ENCODE measurements at places on chromosomes 6 and 20.

DNA sequence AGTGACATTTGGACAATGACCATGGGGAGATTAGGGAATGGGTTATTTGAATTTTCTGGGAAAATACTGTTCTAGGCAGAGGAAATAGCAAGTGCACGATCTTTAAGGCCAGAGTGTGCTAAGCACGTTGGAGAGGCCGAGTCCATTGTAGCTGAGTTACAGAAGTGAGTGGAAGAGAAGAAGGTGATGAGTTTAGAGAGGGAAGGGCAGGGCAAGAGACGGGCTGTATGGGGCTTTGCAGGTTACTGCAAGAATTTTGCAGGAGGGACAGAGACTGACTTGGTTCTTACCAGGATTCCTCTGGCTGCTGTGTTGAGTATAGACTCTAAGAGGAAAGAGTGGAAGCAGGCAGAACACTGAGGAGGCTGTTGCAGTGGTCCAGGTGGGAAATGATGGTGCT lies 1.1 kb upstream of the NCOA3 start:
- no peak for DNase-seq

DNA sequence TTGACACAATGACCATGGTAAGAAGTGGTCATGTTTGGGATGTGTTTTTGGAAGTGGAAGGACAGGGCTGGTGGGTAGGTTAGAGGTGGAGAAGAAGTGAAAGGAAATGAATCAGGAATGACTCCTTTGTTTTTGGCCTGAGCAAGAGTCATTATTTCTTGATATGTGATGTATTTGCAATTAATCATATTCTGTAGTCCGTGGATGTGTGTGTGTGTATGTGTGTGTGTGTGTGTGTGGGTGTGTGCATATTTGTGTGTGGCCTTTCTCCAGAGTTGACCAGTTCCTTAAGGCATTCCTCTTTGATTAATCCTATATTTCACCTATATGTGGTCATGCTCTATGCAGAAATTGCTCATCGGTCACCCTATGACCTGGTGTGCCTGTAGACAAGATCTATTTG lies 130.7 kb downstream of the UTRN start:
- no peak for DNase-seq

GRCh38 chr20:51978070-51978501 lies 175.8 kb upstream of the SALL4 start:
- DNase-seq: no peak

- DNase-seq: no peak
Observed at GRCh38 chr6:108707328-108707976, 140.8 kb upstream of the ARMC2 start.

DNA sequence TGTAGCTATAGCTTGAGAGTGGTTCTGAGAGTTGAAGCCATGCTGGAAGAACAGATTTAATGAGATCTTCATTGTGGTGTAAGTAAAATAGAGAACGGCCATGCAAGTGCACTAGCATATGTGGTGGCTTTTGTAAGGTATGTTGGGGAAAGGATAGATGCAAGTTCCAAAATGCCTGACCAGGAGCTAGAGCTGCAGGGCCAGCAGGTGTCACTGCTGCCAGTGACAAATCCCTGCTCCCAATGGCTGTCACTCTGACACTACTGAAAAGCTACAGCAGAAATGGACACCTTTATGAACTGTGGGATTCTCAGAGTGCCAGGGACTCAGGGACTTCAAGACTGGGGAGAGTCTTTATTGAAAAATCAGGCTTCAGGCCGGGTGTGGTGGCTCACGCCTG lies 23.1 kb upstream of the VIP start:
- no peak for DNase-seq

DNA sequence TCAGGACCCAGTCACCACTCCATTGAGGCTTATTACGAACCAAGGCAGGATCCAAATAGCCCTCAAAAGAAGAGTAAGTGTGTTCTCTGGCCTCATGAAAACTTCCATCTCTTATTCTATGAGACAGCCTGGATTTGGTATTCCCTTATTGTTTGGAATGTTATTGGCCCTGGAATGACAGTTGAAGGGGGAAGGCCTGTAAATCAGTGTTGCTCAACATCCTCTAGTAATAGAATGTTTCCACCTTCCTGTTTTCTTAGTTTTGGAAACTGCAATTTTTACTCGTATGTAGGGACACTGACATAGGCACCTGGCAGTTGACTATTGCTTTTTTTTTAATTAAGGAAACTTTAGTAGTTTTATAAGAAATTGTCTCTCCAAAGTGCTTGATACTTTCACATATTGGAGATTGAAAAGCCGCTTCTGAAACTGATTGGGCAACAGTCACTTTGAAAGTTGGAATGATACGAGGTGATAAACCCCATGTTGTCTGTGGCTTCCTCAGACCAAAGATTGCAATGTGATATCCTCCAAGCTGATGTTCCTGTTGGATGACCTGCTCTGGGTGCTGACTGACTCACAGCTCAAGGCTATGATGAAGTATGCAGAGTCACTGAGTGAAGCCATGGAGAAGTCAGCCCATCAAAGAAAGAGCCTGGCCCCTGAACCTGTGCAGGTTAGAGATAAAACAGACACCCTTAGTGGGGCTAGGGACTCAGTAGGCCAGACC lies 43.1 kb downstream of the BLTP3A start:
- no peak for DNase-seq

GRCh38 chr6:2509711-2510110 lies 241.0 kb downstream of the MYLK4 start:
- no peak for DNase-seq

- no peak for DNase-seq
Observed at GRCh38 chr20:37315452-37316110, 26.1 kb downstream of the MANBAL start.

- DNase-seq: no peak
Observed at GRCh38 chr6:101393829-101394251, 332 bp downstream of the GRIK2 start.

DNA sequence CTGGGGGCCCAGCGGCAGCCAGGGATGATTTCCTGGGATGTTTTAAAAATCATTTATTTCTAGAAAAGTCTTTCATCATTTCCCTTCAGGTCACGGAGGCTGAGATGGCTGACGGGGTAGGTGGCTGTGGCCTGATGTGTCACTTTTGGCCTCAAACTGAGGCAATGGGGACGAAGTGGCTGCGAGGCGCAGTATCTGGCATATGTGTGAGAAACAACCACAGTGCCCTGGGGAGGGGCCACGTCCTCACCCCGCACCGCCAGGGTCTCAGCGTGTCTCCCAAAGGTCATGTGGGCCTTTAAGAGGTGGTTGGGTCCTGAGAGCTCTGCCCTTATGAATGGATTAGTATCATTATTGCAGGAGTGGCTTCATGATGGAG lies 120.0 kb downstream of the CEBPB start:
- peak; percentile 90 for DNase-seq

DNA sequence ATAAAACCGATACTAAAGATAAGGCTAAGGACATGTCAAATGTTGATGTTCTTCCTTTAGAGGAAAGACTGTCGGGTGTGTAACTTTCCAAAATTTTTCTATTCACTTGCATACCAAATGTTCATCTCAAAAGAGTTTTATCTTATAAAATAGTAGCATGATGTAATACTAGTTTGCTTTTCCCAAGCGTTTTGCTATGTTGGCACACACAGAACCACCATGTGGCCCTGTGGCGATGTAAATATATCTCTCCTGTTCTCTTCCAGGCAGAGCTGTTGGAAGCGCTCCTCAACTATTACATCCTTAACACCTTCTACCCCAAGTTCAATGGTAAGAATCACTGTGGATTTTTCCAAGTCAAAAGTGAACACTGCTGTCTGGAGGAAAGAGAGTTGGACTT lies 26.5 kb downstream of the LBP start:
- DNase-seq: no peak

DNA sequence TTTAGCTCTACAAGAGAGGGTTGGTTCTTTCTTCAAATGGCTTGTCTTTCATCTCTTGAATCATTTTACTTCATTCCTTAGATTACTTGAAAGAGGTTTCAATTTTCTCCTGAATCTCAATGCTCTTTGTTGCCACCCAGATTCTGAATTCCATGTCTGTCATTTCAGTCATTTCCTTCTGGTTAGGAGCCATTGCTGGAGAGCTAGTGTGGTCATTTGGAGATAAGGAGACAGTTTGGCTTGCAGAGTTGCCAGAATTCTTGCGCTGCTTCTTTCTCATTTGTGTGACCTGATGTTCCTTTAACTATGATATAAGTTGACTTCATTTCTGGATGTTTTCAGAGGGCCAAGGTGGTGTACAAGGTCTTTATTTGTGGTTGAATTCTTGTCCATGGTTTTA lies 157.8 kb downstream of the SLC22A3 start:
- DNase-seq: no peak

DNA sequence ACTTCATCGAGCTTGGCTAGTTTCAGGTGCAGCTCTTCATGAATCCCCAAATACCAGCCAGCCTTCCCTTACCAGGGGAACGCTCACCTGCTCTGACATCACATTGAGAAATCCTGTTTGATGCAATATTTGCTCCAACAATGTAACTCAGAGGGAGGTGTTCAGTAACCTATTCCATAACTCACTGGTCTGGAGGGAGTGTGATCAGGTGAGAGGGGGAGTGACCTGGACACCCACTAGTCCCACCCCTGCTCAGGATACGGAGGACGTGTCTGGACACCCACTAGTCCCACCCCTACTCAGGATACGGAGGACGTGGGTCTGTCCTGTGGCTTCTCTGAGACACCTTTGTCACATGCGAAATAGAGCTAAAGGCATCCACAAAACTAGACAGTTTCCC lies 70.3 kb downstream of the HUS1B start:
- no peak for DNase-seq

- no peak for DNase-seq
Observed at GRCh38 chr6:19312241-19312978, 524.8 kb upstream of the ID4 start.

DNA sequence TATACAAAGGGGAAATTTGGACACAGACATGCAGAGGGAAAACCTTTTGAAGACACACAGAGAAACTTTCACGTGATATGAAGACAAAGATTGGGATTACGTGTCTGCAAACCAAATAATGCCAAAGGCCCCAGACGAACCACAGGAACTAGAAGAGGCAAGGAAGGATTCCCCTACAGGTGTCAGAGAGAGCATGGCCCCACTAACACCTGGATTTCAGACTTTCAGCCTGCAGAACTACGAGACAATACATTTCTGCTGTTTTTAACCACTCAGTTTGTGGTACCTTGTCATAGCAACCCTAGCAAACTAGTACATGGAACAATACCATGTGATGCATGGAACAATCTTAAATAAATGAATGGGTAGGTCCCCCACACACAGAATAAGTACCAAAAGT lies 341.0 kb downstream of the HDGFL1 start:
- DNase-seq: no peak

DNA sequence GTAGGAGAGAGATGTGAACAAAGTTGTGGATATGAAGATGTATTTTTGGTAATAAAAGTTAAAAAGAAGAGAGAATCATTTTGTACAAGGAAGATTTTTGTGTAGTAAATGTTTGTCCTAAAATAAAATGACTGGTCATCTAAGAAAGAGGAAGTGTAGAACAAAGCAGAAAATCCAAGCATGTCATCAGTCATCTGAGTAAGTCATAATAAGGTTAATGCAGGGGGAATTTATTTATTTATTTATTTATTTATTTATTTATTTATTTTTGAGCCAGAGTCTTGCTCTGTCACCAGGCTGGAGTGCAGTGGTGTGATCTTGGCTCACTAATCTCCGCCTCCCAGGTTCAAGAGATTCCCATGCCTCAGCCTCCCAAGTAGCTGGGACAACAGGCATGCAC lies 15.7 kb upstream of the CGA start:
- no peak for DNase-seq

GRCh38 chr20:7323957-7324356 lies 556.5 kb downstream of the BMP2 start:
- DNase-seq: no peak

DNA sequence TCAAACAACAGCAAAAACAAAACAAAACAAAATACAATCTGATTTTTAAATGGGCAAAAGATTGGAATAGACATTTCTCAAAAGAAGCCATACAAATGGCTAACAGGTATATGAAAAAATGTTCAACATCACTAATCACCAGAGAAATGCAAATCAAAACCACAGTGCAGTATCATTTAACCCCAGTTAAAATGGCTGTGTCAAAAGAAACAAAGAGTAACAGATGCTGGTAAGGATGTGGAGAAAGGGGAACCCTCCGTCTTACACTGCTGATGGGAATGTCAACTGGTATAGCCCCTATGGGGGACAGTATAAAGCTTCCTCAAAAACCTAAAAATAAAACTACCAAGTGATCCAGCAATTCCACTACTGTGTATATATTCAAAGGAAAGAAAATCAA lies 10.9 kb upstream of the NELFCD start:
- DNase-seq: no peak

- DNase-seq: no peak
Observed at GRCh38 chr6:13014504-13015378, 298.2 kb downstream of the PHACTR1 start.

DNA sequence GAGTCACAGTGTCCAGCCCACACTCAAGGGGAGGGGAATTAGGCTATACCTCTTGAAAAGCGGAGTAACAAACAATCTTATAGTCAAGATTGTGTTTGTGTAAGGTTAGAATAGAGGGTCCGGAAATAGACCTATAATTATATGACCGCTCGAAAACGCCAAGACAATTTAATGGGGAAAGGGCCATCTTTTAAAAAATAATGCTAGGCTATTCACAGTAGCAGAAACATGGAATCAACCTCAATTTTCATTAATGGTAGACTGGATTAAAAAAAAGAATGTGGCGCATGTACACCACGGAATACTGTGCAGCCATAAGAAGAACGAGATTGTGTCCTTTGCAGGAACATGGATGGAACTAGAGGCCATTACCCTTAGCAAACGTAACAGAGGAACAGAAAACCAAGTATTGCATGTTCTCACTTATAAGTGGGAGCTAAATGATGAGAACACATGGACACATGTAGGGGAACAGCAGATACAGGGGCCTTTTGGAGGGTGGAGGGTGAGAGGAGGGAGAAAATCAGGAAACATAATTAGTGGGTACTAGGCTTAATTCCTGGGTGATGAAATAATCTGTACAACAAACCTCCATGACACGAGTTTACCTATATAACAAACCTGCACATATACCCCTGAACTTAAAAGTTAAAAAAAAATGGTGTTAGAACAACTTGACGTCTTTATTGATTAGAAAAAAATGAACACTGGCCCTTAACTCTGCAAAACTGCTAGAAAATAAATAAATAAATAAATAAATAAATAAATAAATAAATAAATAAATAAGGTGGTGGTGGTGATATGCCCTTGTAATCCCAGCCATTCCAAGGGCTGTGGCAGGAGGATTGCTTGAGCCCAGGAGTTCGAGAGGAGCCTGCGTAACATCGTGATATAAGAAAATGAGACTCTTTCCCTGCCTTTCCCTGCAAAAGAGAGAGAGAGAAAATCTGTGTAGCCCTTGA lies 30.3 kb downstream of the TOP1 start:
- DNase-seq: no peak

Measured in NK-92 treated with Interleukin-12 subunit alpha and Interleukin-12 subunit beta, amount 100 ng/mL, for 24 hours (cell line).